ENCODE measurements at places on chromosomes 3 and 15. TPM values are rescaled to one million over a fixed set of nuclear protein-coding genes. Genes with fewer than 3 reads are reported as not detected.

The KCNMB3 gene
- 6.0 TPM for polyA plus RNA-seq

The MINDY2 gene
- polyA plus RNA-seq = 29.0 TPM

The SEMA4B gene
- polyA plus RNA-seq = 39.0 TPM

The GOLGA8G gene
- not detected for polyA plus RNA-seq

The RPL32 gene
- polyA plus RNA-seq = 2,137 TPM

The STAB1 gene
- polyA plus RNA-seq = 42.0 TPM

GRCh38 chr3:15979495-15979894, 181.7 kb upstream of the ANKRD28 start:
- DNase-seq = no peak

- no peak for DNase-seq
Observed at GRCh38 chr15:74523982-74524381, 17.0 kb upstream of the ARID3B start.

GRCh38 chr3:10389339-10389738, 68.4 kb upstream of the SEC13 start:
- no peak for DNase-seq

DNA sequence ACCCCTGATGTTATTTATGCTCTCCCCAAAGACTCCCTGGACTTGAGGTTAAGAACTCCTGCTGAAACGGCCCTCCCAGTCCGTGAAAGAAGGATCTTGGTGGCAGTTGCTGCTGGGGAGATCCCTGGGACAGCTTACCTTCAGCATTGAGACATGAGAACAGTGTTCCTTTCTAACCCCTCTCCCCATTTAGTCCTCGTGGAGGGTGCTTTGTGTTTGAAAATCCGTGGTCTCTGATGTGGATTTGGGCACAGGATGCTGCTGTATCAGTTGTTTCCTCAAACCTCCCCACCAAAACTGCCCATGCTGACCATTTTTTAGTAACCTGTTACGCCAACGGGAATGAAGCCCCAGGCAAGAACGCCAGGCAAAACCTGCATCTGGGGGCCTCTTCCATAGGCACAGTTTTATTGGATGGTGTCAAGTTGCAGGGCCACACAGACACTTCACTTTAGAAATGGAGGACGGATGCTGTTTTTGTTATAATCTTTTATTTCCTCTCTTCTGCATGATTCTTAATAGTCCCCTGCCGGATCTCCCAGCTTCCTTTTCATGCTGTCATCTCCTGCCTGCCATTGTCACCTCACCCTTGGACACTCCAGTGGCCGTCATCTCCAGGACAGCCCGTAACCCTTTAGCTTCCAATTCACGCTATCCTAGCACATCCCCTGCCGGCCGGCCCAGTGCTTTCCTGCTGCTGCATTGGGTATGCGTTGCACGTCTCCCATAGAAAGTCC, 31.7 kb upstream of the CEMIP start:
- no peak for DNase-seq

DNA sequence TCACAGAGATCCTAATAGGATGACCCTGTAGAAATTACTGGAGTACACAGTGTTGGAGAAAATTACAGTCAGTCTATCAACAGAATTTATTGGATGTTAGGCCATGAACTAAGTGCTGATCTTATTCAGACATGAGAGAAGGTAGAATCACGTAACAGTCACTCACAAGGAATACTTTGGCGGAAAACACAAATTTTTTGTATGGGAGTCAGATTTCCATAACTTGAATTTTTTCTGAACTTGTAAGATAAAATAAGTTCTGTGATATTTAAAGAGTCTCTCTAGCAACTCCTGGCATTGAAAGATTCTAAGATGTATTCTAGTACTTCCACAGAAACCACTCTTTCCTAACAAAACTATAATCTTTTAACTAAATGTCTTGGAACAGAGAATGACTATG, 178.8 kb upstream of the MME start:
- no peak for DNase-seq

DNA sequence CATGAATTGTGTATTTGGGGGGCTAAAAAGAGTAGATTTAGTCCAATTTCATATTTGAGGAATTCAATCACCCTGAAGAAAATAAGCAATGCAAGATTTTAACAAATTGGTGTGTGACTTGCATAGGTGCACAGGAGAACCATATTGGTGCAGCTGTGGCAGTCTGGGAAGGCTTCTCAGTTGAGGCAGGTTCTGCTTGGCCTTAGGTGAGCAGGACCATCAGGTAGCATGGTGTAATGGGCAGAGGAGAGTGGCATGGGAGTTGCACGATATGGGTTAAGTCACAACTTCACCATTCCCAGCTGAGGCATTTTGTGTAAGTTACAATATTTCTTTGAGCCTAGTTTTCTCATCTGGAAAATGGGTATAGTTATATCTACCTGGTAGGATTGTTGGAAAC, 10.5 kb downstream of the EBLN2 start:
- no peak for DNase-seq

- DNase-seq = no peak
Observed at GRCh38 chr3:58857402-58857801, 190.8 kb upstream of the FAM3D start.

DNA sequence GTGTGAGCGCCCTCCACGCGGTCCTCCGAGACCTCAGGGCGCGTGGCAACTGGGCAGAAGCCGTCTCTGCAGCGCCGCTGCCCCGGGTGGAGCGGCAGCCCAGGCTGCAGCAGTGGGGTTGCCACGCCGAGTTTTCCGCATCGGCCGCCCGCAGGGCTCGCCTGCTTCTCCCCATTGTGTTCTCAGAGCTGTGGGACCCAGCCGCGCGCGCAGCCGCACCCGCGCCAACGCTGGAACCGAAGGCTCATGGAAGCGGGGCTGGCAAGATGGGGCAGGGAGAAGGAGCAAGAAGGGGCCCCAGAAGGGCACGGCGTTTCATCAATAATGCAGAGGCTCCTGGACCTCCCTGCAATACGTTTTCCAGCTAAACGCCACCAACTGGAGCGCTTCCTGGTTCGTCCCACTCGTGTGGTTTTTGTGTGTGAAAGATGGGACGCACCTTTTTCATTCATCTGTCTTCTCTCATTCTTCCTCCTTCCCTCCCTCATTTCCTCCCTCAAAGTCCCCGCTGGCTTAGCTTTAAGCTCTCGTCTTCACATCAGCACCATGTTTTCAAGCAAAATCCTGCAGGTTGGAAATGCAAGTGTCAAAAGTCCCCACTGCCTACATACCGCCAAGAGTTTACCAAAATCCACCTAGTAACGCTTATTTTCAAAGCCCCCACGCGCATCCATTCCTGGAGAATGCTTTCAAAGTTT, 1.2 kb downstream of the ROBO1 start:
- peak; percentile 8 for DNase-seq

DNA sequence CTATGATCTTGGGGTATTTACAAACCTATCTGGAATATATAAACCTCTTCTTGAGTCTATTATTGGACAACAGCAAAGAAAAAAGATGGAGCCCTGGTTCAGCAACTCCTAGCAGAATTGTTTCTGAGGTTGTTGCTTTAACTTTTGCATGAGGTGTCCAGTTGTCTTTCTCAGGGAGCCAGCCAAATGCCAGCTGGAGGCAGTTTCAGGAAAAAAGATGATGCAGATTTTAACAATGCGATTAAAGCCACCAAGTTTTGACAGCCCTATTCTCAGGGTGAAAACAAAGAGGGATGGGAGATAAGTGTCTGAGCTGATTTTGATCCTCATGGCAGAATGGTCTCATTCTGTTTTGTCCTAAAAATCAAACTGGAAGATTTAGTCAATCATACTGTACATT, 181.6 kb upstream of the RASGRP1 start:
- no peak for DNase-seq

- DNase-seq = no peak
Observed at GRCh38 chr3:151312972-151313371, 3.6 kb downstream of the GPR87 start.

GRCh38 chr3:140249188-140249587, 314.2 kb downstream of the CLSTN2 start:
- no peak for DNase-seq

- DNase-seq = no peak
Observed at GRCh38 chr3:140449413-140450256, 228.2 kb upstream of the TRIM42 start.

DNA sequence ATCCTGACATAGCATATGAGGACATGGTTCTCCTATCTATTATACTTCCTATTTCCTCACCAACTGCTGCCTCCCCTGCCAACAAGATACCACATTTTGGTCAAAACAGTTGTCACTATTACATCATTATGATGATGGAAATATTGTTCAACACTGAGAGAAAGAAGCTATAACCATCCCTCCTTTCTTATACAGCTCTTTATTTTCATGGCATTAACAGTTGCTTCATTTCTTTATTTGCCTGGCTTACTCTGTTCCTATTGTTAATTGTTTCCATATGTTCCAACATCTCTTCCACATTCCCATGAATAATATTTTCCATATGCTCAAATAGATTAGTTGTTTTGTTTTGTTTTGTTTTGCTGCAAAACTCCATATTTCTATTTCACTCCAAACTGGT, 40.8 kb upstream of the FILIP1L start:
- DNase-seq = no peak

GRCh38 chr15:35958975-35959374, 413.0 kb upstream of the DPH6 start:
- DNase-seq = no peak

DNA sequence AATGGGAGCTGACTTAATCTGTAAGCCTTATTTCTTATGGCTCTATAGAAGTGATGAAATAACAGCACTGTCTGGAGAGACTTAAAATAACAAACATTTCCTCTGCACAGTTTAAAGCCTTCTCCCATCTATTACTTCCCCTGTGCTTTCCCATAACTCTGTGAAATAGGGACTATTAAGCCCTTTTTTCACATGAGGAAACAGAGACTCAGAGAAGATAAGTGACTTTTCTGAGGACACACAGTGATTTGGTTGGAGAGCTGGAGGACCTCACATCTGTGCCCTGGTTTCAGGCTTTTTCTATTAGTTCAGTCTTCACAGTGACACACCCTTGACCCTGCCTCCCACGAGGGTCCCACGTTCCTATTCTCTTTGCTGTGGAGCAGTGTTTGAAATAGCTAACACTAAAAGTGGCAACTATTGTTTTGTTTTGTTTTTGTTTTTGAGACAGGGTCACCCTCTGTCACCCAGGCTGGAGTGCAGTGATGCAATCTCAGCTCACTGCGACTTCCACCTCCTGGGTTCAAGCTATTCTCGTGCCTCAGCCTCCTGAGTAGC, 82.9 kb downstream of the ST6GAL1 start:
- DNase-seq = no peak

- DNase-seq = no peak
Observed at GRCh38 chr3:187997490-187997889, 156.5 kb upstream of the LPP start.

GRCh38 chr3:32340611-32341365, 50.9 kb upstream of the CMTM7 start:
- no peak for DNase-seq
